ENCODE measurements at places on chromosomes 1 and 21.

- DNase-seq = no peak
These were observed 4.0 kb downstream of the JUN start for GRCh38 chr1:58779801-58780382.

- DNase-seq = no peak
These were observed 30.5 kb upstream of the LRIG2 start for GRCh38 chr1:113042285-113043143.

DNA sequence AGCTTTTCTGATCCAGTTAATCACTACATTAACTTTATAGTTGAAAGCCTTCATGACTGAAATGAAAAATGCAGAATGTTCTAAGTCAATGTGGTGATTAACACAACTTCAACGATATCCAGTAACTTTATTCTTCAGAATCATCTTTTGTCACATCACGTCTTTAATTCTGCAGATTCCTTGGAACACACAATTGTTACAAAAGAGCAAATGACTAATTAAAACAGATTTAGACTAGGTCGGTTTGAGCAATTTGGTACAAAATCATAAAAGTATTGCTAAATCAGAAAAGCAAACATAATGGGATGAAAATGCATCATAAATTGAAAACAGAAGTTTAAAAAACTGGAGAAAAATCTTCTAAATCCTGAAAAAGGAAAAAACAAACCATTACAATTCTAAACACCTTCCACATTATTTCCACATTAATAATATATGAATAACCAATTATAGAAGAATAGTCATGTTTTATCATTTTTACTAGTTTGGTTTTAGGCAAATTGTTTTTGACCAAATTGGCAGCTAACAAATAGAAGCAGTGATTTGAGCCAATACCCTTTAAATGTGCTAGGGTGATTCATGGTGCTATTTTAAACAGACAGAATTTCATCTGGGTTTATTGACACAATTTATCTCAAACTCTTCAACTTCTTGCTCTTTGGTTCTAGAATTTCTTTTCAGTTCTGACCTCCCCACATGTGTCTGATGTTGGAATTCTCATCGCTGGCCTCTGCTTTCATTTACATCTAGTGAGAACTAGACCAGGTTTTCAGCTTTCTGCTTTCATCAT lies 468.1 kb upstream of the PTBP2 start:
- DNase-seq = no peak

DNA sequence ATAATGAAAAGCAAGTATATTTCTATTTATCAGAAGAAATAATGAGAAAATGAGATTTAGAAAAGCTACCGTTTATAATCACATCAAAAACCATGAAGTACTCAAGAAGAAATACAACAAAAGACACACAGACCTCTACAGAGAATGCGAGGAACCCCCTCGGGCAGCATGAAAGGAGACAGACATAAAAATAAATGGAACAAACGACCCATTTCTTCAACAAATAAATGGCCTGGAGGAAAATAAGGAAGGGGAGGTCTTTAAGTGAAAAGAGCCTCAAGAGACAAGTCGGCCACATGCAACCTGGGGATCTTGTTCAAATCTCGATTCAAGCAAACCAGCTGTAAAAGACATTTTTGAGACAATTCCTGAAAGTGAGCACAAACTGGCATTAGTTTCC lies 6.0 kb downstream of the CFAP74 start:
- DNase-seq = no peak

DNA sequence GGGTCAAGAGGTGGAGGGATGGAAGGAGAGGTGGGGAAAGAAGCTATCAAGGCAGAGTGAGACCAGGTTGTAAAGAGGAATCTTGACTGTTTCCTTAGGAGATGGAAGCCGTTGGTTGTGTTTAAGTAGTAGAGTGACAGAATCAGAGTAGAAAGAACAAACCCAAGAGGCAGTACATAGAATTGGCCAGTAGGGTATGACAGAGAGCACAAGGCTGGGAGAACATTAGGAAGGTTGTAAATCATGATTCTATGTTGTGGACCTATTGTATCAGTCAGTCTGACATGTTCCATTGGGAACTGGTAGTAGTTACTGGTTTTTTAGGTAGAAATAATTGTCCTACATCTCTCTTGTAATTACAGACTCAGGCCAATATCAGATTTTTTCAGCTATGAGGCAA lies 486.9 kb upstream of the USP24 start:
- DNase-seq = no peak

DNA sequence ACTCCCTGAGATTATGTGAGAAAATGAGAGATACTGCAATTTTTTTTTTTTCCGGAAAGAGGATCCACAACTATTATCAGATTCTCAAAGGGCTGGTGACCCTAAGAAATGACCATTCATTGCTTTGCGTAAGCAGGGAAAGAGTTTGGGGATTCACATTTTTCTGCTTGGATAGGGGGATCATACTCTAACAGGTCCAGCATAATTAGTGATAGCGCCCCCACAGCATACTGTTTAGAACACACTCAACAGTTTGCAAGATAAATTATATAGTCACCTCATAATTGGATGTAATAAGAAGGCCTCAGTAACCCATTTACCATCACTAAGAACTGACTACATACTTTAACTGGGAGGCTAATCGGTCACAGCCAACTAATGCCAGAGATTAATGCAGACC lies 1.9 kb downstream of the CCT3 start:
- DNase-seq = no peak

GRCh38 chr1:236834876-236835275 lies 39.8 kb downstream of the MTR start:
- no peak for DNase-seq

DNA sequence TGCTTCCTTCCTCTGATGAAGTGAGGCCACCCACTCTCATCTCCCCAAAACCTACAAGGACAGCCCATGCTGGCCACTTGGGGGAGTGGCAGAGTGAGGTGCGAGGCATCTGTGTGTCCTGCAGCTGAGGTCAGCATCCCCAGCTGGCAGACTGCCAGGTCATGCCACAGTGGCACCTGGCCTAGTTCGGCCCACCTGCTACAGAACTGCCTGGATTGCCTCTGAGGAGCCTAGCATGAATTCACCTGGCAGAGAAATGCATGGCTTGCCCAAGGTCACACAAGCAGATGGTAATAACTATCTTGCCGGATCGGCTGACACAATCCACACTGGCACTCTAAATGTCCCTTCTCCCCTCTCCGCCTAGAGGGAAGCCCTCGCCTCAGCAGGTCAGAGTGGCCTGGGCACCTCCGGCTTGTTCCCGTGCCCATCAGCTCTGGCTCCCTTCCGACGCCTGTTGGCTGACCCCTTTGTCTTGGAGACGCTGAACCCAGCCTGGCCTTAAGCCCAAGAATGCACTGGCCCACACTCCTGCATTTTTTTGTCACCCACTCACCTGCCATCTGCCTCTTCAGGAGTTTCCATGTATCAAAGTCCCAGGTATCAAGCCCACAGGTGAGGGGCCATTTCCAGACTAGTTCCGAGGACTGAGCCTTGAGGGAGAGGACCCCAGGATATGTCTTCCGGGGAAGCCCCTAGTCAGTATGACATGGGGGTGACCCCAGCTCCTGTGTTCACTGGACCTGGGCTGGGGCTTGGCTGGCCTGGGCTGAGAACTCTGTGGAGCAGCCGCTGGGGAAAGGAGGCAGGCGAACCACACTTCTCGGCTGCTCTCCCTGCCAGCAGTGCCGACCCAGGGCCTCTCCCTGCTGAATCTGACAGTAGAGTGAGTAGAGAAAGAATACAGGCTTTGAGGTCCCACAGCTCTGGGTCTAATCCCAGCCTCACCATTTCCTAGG lies 21.7 kb downstream of the ECE1 start:
- no peak for DNase-seq
